Dermis blood vessel endothelial cell (primary cell): ENCODE measurements at places on chromosomes 1 and 21. TPM values are rescaled to one million over a fixed set of nuclear protein-coding genes. Genes with fewer than 3 reads are reported as not detected.

TCHH gene
- 0.05 and 0.17 TPM in 2 replicates for total RNA-seq

LCE2B gene
- not detected in 2 replicates for total RNA-seq

PLCH2 gene
- total RNA-seq = under 0.01 and 0.09 TPM in 2 replicates

SLAMF6 gene
- total RNA-seq = not detected in 2 replicates

TCHHL1 gene
- not detected in 2 replicates for total RNA-seq

SH3BGR gene
- 0.51 TPM in 2 replicates for total RNA-seq

WNT2B gene
- 1.3 and 2.0 TPM in 2 replicates for total RNA-seq

PLPPR5 gene
- not detected in 2 replicates for total RNA-seq

GNAT2 gene
- total RNA-seq = not detected in 2 replicates

PLA2G2F gene
- total RNA-seq = not detected in 2 replicates
